Natural killer cell treated with Interleukin-12 subunit alpha and Interleukin-12 subunit beta and Interleukin-15 and Interleukin-18, amount 100 ng/mL, for 72 hours (primary cell): ENCODE measurements at places on chromosomes 13 and 19.

DNA sequence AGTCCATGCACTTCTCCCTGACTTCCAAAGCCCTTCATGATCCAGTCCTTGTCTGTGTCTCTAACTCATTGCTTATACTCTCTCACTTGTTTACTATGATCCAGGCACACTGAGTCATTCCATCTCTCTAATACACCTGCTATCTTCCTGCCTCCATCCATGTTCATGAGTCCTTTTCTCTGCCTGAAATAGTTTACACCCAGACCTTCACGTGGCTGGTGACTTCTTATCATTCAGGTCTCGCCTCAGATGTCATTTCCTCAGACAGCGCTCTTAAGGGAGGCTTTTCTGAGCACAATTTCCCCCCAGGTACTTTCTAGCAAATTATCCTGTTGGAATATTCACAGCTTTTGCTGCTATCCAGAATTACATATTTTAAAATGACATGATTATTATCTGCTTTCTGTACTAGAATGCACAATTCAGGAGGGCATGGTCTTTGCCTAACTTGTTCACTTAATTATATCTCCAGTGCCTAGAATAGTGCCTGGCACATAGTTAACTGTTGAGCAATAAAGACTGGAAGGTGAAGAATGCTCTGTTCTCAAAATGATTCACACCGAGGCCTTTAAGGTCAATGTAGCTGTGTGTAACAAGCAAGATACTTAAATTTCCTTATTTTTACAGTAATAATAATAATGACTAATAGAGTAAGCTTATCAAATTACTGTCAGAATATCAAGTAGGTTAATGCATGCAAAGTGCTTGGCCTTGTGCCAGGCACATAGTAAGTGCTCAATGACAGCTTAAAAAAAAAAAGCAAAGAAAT lies 183.7 kb upstream of the SPRY2 start:
- no peak for DNase-seq

GRCh38 chr19:3834349-3835054 lies 34.3 kb downstream of the ZFR2 start:
- DNase-seq, result no peak

- DNase-seq, result no peak
These were observed 25.8 kb upstream of the TMEM255B start for GRCh38 chr13:113732961-113733950.

- no peak for DNase-seq
These were observed 718.5 kb downstream of the EFNB2 start for GRCh38 chr13:105816994-105817393.

- DNase-seq, result no peak
These were observed 64.8 kb downstream of the MLLT1 start for GRCh38 chr19:6214881-6215541.
